ENCODE measurements at places on chromosomes 6 and 20.

- DNase-seq: no peak
Observed at GRCh38 chr6:136952714-136953260, 30.7 kb downstream of the SLC35D3 start.

DNA sequence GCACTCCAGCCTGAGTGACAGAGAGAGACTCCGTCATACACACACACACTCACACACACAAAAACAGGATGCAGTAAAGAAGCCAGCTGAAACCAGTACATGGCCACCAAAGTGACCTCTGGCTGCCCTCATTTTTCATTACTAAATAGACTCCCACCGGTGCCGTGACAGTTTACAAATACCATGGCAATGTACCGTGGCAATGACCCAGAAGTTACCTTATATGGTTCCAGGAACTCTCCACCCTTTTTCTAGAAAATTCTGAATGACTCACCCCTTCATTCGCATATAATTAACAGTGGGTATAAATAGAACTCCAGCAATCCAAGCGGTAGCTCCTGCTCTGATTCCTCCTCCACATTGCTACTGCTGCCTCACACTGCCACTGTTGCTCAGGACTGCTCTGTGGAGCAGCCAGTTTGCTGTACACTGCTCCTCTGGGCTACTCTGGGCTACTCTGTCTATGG, 57.7 kb downstream of the SNX5 start:
- no peak for DNase-seq

GRCh38 chr6:105035299-105035698, 78.4 kb downstream of the LIN28B start:
- DNase-seq: no peak

- DNase-seq: no peak
Observed at GRCh38 chr6:81859884-81860283, 107.4 kb upstream of the TENT5A start.

DNA sequence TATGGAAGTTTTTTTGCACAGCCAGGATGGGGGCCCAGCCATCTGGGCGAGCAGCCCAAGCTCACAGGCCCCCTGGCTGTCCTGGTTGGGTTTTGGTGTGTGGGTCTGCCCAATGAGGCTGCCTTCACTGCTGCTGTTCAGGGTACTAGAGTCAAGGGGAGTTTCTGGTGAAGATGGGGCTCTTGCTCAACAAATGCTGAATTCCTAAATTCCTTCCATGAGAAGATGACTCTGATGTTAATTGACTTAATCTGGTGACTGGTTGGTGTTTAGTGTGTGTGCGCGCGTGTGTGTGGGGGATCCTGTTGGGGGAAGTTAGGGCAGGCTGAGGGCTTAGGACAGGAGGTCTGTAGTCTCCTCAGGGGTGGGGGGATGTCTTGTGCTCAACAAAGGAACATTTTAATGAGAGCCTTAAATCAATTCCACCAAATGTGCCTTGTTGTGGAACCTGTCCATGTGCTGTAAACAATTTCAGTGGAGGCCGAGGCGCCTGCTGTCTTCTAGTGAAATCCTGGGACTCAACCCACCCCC, 1.9 kb downstream of the PTK7 start:
- DNase-seq: no peak

- DNase-seq: no peak
Observed at GRCh38 chr6:144896289-144896688, 611.2 kb downstream of the UTRN start.

- no peak for DNase-seq
Observed at GRCh38 chr20:55538261-55538908, 466.9 kb downstream of the CBLN4 start.

DNA sequence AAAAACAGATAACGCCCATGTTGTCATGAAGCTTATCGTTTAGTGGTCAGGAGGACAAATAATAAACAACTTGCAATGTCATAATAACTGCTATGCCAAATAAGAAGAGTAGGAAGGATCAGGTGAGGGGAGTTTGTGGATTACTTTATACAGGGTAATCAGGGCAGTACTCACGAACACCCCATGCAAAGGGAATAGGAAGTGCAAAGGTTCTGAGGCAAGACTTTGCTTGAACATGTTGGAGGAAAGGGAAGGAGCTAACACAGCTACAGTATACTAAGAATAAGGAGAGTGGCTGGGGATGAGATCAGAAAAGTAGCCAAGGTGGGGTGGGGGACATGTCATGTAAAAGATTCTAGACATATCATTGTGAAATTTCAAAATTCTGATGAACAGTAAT, 292.0 kb upstream of the RUNX2 start:
- DNase-seq: no peak

- DNase-seq: no peak
Observed at GRCh38 chr6:106730718-106731117, 101.3 kb downstream of the QRSL1 start.

- peak; percentile 11 for DNase-seq
Observed at GRCh38 chr20:15925376-15925775, 647.9 kb downstream of the KIF16B start.

DNA sequence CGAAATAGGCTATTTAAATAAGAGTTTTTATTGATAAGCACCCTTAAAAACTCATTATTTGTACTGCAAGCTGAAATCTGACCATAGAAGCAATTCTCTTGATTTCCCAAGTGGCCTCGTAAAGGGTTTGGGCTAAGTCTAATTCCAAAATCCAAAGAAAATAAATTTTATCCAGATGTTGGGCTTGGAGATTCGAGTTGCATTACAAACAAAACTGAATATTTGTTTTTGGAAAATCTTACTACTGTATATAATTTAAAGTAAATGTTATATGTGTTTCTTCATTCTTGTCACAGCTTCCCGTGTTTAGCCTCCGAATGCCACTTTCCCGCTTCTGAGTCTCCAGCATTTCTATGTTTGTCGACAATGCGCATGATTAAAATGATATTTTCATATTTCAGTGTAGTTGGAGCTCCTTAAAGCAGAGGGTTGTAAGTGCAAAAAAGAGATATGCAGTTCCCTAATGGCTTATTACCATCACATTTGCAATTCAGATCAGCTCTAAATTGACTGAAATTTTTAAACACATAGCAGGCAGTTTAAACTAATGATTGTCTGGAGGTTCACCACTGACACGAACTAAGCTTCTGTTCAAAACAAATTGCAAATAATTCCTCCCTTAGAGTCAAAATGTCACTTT, 47.0 kb downstream of the PRL start:
- no peak for DNase-seq

- no peak for DNase-seq
Observed at GRCh38 chr6:142189057-142189456, 42.0 kb downstream of the VTA1 start.

- DNase-seq: peak; percentile 2
Observed at GRCh38 chr6:14046476-14047068, 71.0 kb upstream of the CD83 start.

DNA sequence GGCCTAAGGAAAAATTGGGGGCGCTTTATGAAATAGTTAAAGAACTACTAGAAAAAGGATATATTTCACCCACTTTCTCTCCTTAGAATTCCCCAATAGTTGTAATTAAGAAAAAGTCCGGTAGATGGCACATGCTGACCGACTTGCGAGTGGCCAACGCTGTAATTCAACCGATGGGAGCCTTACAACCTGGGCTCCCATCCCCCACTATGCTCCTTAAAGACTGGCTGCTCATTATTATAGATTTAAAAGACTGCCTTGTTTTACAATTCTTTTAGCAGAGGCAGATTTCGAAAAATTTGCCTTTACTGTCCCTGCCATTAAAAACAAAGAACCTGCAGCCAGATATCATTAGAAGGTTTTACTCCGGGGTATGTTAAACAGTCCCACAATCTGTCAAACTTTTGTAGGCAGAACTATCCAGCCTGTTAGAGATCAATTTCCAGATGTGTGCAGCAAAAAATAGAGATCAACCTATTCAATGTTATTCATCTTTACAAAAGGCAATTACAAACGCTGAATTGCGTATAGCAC, 58.5 kb upstream of the PRSS16 start:
- DNase-seq: peak; percentile 73

DNA sequence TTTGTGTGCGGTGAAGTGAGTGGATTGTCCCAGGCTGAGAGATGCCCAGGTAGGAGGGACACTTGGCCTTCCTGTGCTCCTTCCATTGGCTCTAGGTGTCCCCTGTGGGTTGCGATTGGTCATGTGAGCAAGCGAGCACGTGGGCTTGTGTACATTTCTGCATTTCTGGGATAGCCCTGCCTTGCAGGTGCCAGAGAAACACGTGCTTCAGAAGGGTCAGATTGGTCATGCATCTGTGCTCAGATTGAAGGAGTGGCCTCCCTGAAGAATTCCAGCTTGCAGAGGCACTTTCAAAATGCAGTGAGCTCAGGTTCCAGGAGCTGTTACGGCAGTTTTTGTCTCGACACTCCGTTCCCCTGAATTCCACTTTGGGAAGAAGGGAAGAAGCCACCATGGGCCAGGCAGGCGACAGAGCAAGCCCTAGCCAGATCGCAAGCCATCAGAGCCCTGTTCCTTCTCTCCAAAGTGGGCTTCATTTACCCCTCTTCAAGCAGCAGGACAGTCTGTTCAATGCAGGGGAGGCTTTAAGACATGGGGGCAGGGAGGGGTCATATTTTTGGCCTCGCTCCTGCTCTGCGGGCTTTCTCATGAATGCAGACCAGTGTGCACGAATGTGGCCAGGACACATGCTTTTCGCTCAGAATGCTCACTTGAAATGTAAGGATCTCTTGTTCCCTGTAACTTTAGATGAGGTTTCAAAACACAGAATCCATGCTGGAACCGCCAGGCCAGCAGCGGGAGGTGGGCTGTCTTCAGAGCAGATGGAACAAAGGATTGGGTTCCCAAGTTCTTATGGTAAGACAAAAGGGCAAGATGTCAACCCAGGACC, 78.6 kb upstream of the AKAP12 start:
- DNase-seq: no peak

DNA sequence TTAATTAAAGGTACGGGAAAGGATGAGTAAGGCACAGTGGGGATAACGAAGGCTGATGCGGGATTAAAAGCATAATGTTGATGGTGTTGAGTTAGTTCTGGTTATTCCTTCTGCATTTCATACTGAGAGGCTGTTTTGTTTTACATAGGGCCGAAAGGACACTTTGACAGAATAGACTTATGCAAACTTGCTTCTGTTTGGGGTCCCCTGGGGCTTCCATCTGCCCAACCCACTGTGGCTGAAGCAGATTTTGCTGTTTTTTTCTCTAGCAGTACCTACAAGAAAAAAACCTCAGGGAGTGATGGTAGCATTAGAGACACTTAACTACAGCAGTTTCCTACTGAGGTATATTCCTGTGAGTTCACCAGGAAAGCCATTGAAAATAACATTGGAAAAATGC, 136.1 kb upstream of the SUPT3H start:
- DNase-seq: no peak

- no peak for DNase-seq
Observed at GRCh38 chr20:4545526-4545925, 176.2 kb upstream of the PRND start.

GRCh38 chr6:125099211-125100073, 54.1 kb upstream of the TPD52L1 start:
- DNase-seq: no peak

DNA sequence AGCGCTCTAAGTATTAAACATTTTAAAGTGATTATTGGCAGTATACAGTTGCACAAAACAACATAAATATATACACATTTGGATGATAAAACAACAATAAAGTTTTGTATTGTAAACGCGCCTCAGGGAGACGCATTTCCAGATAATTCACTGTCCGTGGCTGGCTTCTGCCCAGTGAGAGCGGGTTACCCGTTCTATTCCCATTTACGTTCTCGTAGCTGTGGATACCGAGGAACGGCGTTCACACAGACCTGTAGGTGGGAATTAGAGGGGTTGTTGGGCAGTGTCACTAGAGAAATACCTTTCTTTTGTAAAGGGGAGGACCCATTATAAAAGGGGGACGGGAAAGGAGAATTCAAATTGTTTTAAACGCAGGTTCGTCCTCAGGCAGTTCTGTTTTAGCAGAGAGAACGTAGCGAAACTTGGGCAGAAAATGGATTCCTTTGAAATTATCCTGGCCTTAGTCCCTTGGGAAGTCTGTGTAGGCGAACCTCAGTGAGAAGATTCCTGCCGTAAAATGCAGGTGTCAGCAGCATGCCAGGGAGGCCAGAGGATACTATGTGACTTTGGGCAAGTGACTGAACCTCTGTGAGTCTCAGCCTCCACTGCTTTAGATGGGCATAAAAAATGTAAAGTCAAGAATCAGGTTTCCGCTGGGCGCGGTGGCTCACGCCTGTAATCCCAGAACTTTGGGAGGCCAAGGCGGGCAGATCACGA, 756 bp downstream of the MTG2 start:
- DNase-seq: no peak

GRCh38 chr6:43990627-43991619, 136.3 kb downstream of the MRPL14 start:
- DNase-seq: no peak

GRCh38 chr6:33390767-33391277, 801 bp upstream of the KIFC1 start:
- no peak for DNase-seq

DNA sequence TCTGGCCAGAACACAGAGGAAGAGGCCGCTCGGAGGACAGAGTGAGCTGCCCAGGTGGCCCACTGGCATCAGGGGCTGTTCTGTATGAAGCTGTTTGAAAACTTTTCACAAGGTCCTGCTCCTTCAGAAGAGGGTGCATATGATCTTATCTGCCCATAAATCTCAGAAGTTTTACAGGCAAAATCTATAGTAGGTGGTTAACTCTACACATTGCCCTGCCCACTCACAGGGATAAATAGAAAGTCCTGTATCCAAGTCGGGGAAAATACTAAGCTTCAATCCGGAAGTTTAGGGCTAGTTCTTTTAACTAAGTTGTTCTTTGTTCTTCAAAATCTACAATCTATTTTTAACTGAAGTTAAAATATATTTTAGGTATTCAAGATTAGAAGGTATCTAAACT, 233.7 kb downstream of the FOXA2 start:
- DNase-seq: no peak

GRCh38 chr20:61804752-61805295, 260.9 kb downstream of the TAF4 start:
- no peak for DNase-seq

DNA sequence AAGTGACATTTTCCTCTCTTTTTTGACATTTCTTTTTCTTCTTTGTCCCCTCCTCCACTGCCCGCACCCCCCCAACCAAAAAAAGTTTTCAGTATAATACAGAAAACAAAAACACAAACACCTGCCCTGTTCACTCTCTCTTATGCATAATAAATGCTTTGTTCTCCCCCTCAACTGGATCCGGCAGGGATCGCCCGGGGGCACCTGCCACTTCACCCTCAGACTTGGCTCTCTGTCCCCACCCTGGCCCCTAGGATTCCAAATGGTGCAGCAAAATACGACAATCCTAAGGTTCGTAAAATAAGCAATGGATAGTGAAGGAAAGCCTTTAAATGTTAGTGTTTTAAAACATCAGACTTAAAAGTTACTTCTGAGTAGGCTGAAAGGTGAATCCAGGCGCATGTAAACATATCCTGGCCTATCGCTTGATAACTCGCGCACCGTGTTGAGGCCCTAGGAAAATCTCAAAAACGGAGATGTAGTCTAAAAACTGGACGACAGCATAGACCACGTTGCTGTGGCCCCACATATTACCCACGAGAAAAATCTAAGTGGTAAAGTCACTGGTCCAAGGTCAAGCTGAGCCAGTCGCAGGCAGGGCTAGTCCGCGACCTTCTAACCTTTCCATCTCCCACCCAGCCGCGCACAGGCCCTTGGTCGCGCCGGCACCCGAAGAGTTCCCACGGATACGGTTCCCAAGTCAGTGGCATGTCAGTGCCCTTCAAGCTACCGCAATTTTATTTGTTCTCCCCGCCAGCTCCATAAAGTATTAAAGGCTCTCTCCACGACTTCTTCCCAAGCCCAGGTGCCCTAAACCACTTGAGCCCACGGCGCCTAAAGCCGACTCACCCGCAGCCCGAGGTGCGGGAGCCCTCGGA, 130.8 kb downstream of the OGFRL1 start:
- DNase-seq: no peak

GRCh38 chr20:48326868-48327267, 500.9 kb downstream of the PREX1 start:
- DNase-seq: no peak
